Vagina (tissue), 2 donors: ENCODE measurements at places on chromosomes 2 and 18.

GRCh38 chr2:63786471-63786870, 55.2 kb upstream of the UGP2 start:
- no peak for DNase-seq

GRCh38 chr2:110852051-110852450, 119.7 kb downstream of the ACOXL start:
- DNase-seq: no peak

DNA sequence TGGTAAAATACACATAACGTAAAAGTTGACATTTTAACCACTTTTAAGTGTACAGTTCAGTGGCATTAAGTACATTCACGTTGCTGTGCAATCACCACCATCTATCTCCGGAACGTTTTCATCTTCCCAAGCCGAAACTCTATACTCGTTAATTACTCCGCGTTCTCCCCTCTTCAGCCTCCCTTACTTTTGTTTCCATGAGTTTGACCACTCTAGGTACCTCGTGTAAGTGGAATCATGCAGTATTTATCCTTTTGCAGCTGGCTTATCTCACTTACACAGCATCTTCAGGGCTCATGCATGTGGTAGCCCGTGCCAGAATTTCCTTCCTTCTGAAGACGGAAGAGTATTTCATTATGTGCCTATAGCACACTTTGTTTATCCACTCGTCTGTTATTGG, 225.2 kb downstream of the SLC4A3 start:
- no peak for DNase-seq

DNA sequence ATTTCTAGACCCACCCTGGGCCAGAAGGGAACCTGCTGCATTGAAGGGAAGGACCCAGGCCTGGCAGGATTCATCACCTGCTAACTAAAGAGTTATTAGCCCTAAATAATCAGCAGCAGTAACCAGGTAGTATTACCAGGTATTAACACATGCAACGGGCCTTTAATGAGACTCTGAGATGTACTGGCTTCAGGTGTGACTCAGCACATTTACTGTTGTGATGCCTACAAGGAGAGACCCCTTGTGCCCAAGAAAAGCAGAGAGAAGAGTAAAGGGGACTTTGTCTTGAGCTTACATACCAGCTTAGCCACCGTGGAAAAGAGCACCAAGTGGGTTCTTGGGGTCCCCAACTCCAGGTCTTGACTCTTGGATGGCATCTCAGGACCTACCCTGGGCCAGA, 243.1 kb upstream of the SLC39A10 start:
- DNase-seq: no peak

DNA sequence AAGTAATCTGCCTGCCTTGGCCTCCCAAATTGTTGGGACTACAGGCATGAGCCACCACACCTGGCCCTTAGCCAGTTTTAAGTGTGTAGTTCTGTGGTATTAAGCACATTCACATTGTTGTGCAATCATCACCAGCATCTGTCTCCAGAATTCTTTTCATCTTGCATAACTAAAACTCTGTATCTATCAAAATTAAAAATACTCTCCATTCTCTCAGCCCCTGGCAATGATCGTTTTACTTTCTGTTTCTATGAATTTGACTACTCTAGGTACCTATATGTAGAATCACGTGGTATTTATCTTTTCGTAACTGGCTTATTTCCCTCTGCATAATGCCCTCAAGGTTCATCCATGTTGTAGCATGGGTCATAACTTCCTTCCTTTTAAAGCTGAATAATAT, 45.5 kb upstream of the CAVIN2 start:
- no peak for DNase-seq

GRCh38 chr2:86593266-86593665, 30.0 kb upstream of the CHMP3 start:
- DNase-seq: no peak

- DNase-seq: no peak
Observed at GRCh38 chr2:118176601-118177000, 88.3 kb downstream of the INSIG2 start.

DNA sequence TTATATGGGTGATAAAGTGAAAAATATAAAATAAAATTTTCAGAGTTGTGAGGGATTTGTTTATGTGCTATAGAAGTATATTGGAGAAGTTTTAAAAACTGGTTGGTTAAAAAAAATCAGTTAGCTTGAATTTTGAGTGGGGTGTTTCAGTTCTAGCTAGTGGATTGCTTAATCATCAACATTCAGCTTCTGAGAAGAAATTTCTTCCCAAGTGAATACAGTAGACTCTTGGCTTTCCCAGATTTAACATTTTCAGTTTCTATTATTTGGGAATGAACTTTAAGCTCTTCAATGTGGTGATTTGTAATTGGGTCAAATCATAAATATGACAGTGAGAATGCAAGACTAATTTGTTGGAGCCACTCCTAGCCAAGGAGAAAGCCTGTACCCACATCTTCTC, 120.8 kb downstream of the PLCL1 start:
- DNase-seq: no peak

DNA sequence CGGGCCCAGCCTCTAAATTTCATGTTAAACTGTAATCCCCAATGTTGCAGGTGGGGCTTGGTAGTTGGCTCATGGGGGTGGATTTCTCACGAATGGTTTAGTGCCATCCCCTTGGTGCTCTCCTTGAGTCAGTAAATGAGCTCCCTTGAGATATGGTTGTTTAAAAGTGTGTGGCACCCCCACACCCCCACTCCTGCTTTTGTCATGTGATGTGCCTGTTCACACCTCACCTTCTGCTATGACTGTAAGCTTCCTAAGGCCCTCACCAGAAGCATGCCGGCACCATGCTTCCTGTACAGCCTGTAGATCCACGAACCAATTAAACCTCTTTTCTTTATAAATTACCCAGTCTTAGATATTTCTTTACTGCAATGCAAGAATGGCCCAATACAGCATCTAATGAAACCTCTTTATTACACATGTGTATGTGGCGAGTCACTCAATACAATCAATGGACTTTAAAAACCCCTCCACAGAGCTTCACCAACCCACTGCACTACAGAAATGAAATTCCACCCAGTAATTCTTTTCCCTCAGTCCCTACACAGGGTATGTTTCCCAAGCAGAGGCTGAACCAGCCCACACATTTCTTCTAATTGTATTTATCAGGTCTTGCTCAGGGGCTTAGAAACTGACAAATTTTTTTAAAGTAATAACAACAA, 47.3 kb downstream of the WDFY1 start:
- DNase-seq: no peak
